ENCODE measurements at places on chromosomes 12 and 14.

GRCh38 chr14:100824091-100824551 is 1.8 kb upstream of the MEG3 start:
- DNase-seq, result no peak

GRCh38 chr12:34604631-34605509 is 582.6 kb downstream of the ALG10 start:
- DNase-seq, result no peak

DNA sequence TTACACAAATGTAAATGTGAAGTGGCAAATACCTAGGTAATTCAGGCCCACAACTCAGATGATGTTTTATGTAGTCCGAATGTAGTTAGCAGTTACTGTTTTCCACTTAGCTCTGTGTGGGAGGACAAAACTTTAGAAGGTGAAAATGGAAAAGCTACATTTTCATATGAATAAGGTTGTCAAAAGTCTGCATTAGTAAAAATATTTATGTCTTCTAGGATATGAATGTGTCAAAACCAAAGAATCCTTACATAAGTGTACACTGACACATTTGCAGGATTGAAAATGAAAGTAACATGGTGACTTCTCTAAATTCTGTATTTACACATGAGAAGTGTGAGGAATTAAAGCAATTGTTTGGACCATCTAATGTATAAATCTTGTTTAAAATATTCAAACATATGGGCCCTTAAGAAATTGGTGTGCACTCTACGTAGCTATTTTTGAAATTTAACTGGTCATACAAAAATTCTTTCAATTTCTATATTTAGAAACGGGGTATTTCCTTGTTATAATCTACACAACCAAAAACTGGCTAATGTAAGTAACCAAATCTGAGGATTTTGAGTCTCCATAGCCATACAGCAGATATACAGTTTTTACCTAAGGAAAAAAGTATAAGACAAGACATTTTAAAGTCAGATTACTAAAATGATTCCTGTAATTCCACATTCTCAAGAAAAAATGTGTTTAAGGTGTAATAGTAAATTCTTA is 5.4 kb downstream of the CDKN1B start:
- DNase-seq, result no peak

DNA sequence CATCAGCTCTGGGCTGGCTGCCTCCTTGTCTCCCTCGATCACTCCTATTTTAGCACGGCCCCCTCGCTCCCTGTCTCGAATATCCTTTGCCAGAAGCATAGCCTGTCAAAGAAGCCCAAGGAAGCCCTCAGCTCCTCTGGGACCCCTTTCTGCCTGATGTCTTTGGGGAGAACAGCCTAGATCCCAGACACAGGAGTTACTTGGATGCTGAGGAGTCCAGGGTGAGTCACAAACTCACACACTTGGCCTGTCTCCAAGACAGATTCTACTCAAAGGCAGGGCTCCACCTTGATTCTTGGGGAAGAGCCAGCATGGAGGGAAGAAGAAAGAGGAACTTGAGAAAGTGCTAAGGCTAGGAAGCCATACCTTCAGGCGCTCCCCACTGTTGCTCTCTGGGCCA is 8.1 kb downstream of the AVIL start:
- DNase-seq, result no peak

DNA sequence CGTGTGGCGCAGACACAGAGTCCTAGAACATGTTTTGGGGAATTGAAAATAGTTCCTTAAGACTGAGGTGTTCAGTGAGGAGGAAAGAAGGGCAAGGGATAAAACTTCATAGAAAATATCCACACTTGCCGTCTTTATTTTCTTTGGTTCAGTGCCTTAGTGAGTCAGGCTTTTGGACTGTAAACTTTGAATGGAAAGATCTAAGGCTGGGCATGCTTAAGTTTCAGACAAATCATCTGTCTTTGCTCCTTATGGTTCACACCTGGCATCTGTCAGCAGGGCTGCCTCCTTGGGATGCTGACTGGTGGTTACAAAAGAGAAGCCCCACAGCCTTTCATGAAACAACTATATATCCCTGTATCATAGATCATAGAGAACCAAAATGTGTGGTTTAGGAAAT is 136.3 kb upstream of the PRICKLE1 start:
- no peak for DNase-seq

Measured in activated CD4-positive, alpha-beta T cell treated with anti-CD3 and anti-CD28 coated beads for 24 hours (primary cell).